ENCODE measurements at places on chromosomes 12 and 14.

DNA sequence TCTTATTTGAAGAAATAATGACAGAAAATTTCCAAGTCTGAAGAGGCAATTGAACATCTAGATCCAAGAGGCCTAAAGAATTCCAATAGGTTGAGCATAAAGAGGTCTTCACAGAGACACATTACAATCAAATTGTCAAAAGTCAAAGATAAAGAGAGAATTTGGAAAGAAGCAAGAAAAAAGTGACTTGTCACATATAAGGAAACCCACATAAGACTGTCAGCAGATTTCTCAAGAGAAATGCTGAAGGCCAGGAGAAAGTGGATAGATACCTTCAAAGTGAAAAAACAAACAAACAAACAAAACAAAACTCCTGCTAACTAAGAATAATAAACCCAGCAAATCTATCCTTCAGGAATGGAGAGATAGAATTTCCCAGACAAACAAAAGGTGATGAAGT, 118.1 kb upstream of the LGR5 start:
- no peak for DNase-seq

- peak; percentile 87 for DNase-seq
Observed at GRCh38 chr12:124524231-124524925, 43.0 kb downstream of the NCOR2 start.

GRCh38 chr12:65825183-65825506, 862 bp downstream of the HMGA2 start:
- no peak for DNase-seq

DNA sequence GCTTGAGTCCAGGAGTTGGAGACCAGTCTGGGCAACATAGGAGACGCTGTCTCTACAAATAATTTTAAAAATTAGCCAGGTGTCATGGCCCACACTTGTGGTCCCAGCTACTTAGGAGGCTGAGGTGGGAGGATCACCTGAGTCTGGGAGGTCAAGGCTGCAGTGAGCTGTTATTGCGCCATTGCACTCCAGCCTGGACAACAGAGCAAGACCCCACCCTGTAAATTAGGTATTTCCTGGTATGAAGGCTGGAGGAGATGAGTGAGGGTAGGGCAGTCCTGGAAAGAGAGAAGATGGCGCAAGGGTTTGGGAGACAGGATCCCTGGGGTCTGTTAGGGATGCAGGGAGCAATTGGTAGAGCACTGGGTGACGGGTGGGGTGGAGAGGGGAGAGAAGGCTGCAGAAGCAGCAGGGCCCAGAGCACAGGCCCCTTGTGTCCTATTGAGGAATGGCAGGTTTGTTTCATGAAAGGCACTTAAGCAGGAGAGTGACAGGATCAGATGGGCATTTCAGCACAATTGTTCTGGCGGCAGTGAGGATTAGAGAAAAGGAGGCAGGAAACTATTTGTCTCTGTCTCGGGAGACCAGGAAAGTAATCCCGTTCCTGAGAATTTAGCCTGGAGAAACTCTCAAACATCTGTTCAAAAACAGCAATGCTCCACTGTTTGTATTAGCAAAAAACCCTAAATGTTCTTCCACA, 47.2 kb upstream of the KTN1 start:
- no peak for DNase-seq

DNA sequence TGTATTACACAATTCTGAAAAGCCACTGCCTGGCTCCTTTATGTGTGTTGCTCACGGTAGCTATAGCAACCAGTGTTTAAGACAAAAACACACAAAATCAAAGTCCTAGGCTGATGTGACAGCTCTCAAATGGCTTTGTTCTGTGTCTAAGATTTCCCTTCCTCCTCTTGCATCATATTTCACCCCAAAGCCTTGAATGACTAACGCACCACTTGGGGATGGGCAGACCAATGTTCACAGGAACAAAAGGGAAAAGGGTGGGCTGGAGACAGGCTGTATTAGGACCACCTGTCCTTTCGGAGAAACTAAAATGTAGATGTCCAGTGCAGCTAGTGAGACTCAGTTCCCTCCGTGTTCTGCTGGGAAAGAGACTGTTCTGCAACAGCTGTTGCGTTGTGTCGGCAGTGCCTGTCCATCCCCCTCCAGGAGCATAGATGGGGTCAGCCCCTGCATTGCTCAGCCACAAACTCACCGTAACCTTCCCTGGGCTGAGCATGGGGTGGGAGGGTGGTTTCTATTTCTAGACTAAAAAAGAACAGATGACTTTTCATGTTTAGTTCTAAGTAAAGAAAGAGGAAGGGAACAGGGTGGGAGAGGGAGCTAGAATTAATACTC, 26.8 kb upstream of the DAAM1 start:
- DNase-seq: peak; percentile 85

DNA sequence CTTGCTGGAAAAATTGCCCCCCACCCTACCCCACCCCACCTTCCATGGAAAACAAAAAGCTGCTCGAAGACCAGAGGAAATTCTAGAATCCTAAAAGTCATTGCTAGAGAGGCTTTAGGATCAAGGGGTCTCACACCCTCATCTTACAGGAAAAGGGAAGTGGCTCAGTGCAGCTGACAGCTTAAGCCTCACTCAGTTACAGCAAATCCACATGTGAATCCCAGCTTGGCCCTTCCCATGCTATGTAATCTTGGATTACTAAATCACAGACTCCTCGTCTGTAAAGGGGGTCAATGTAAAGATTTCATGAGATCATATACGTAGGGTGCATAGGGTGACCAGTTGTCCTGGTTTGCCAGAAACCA, 25.9 kb downstream of the CMKLR1 start:
- no peak for DNase-seq

DNA sequence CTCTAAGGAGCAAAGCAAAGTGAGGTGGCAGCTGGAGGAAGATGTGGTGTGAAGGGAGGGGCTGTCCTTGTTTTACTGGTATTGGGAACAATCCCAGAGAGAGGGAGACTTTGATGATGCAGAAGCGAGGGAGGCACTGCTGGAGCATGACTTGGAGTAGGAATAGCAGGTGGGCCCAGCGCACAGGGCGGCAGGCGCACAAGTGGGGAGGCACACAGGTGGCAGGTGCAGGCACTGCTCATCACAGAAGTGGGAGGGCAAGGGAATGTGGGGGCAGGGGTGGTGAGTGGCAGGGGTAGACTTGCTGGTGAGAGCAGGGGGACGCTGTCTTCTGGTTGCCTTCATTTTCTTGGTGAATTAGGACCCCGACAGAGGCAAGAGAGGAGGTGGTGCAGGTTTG, 11.5 kb upstream of the IFI27 start:
- no peak for DNase-seq

DNA sequence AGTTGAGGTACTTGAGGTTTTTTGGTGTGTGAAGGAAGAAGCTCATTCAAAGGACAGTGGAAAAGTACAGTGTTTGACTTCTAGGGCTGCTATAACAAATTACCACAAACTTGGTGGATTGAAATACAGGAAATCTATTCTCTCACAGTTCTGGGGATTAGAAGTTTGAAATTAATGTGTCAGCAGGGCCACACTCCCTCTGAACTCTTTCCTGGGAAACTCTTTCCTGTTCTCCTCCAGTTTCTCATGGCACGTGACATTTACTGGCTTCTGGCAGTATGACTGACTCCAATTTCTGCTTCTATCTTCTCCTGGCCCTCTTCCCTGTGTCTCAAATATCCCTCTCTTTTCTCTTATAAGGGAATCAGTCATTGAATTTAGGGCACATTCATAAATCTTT, 160.2 kb downstream of the CCDC91 start:
- DNase-seq: no peak

GRCh38 chr14:33799705-33800570, 150.9 kb downstream of the EGLN3 start:
- DNase-seq: peak; percentile 17

GRCh38 chr14:104252256-104253215, 114.1 kb downstream of the KIF26A start:
- DNase-seq: no peak

DNA sequence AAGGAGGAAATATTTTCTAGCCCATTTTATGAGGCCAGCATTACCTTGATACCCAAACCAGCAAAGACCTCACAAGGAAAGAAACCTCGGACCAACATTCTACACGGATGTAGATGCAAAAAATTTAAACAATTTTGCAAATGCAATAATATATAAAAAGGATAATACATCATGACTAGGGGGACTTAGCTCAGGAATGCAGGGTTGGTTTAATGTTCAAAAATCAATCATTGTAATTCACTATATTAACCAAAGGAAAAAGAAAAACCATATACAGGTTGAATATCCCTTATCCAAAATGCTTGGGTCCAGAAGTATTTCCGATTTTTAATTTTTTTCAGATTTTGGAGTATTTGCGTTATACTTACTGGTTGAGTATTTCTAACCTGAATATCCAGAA, 33.0 kb downstream of the TPCN1 start:
- DNase-seq: no peak

GRCh38 chr12:131923260-131923659, 5.8 kb upstream of the PUS1 start:
- DNase-seq: no peak

- DNase-seq: no peak
Observed at GRCh38 chr14:105925615-105926372, 399.4 kb downstream of the TMEM121 start.

GRCh38 chr12:91610561-91610960, 427.9 kb upstream of the DCN start:
- DNase-seq: no peak

DNA sequence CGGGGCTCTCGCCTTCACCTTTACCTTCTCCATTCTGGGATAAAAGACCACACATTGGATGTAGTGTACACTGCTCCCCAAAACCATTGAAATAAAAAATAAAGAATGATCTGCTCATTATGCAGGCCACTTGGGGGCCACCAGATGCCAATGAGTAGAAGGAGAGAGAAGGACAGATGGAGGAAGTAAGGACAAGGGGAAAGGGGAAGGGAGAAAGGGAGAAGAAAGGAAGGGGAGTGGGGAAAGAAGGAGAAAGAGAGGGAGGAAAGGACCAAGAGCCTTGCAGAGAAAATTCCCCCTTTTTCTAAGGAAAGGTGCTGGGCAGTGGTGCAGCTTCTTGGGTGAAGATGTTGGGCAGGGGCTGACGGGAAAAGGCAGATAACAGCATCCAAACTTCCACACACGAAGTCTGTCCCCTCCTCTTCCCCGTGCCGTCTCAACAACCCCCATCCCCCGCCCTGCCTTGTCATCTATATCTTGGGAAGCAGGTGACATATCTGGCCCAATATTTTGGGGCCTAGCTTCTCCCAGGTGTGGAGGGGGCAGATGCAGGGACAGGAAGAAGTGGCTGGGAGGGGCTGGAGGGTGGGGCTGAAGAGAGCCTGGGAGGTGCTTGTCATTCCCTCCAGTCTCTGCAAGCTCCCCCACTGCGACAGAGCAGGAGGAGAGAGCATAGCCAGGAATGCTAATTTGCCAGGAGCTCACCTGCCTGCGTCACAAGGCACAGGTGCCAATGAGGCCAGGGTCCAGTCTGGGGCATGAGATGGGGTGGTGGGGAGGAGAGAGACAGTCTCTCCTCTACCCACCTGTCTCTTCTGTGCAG, 107.5 kb downstream of the SINHCAF start:
- no peak for DNase-seq

DNA sequence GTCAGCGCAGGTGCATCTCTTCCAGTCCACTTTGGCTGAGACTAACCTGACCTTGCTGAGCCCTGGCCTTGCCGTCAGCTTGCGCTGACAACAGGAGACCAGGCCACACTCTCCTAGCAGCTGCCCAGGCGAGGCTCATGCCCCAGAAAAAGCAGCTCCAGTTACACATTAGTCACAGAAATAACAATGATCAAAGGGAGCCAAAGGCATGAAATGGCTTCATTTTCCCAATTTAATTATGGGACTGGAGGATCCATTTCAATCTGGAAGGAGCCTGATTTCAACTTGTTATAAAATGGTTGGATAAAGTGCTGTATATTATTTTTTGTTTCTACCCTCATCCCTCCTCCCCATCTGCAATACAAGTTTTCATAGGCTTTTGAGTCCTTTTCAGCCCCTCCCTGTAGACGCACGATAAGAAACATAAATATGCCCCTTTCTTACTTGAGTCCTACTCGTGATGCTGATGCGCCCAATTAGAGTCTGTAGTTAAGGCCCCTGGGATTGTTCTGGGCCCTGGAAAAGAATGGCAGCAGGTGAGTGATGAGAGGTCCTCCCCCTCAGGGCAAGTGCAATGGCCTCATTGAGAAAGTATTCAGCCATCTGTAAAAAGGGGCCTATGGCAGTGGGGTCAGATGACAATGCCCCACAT, 376.0 kb downstream of the C12orf75 start:
- peak; percentile 66 for DNase-seq

DNA sequence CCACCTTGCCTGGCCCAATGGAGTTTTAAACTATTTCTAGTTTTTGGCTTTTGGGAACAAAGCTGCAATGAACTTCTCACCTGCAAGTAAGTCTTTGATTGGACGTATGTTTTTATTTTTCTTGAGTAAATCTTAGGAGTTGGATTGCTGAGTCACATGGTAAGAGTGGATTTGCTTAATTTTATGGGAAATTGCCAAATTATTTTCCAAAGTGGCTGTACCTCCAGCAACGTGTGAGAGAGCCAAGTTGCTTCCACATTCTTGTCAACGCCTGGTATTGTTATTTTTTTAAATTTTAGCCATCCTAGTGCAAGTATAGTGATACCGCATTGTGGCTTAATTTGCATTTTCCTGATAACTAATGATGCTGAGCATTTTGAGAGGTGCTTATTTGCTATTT, 136.6 kb downstream of the LMNTD1 start:
- DNase-seq: peak; percentile 34

- no peak for DNase-seq
Observed at GRCh38 chr14:74469548-74470518, 23.3 kb downstream of the NPC2 start.

DNA sequence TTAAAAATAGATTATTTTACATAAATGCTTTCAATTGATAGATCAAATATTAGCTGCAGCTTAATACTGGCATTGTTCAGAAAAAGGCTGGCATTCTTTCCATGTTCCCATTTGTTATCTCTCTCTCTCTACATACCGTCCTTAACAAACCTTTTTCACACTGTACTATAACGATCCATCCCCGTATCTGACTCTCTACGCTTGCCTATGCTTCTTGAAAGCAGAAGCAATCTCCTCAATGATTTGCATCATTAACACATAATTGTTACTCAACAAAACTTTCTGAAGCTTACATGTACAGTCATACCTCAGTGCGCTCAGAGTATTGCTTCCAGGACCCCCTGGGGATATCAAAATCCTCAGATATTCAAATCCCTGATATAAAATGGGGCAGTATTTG, 89.7 kb downstream of the TMTC1 start:
- DNase-seq: no peak

- no peak for DNase-seq
Observed at GRCh38 chr14:33229269-33229929, 290.7 kb downstream of the NPAS3 start.

GRCh38 chr14:45048385-45048784, 35.5 kb upstream of the PRPF39 start:
- no peak for DNase-seq

- DNase-seq: no peak
Observed at GRCh38 chr12:97877404-97877803, 414.8 kb downstream of the RMST start.

GRCh38 chr12:59570145-59570544, 25.7 kb upstream of the SLC16A7 start:
- DNase-seq: no peak

All from fibroblast of skin of abdomen (primary cell).